Upper lobe of left lung (tissue), 6 donors: ENCODE measurements at places on chromosomes 1 and 21. TPM values are rescaled to one million over a fixed set of nuclear protein-coding genes. Genes with fewer than 3 reads are reported as not detected.
A peak's percentile ranks its signal among the peaks of the same experiment; 100 is the strongest.

GRCh38 chr1:115436596-115436995 is 98.5 kb upstream of the NGF start:
- no peaks in the 10 kb centered on the region for H3K36me3 ChIP-seq
- no peak for DNase-seq
- no peaks in the 10 kb centered on the region for H3K27me3 ChIP-seq
- H3K4me3 ChIP-seq, result no peak overlapping the region
- H3K4me1 ChIP-seq, result no peaks in the 10 kb centered on the region
- no peak overlapping the region for H3K27ac ChIP-seq

DNA sequence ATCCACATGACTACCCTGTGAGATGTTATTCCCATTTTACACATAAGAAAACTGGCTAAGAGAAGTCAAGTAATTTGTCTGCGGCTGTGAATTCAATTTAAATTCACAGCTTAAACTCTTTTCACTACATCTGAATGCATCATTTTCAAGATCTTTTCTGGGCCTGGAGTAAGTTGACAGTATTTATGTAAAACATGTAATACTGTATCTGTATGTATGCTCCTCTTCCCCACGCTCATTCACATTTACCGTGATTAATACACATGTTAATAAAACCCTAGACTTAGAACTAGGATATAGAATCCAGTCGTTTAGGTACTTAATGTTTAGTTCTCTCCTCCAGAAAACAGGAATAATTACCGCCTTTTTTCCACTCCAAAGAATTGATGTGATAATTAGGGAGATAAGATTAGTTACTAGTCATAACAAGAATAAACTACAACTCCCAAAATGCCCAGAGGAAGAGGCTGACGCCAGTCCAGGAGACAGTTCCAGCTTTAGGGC is 442 bp upstream of the PPP1R12B start:
- DNase-seq, result no peak
- no peak overlapping the region for H3K4me3 ChIP-seq
- H3K27ac ChIP-seq, result peak overlapping the region; percentile 51
- no peaks in the 10 kb centered on the region for H3K36me3 ChIP-seq
- H3K4me1 ChIP-seq, result peaks cover 14% of the 10 kb centered on the region

GRCh38 chr1:246184503-246184902 is 322.6 kb downstream of the SMYD3 start:
- H3K4me1 ChIP-seq, result no peaks in the 10 kb centered on the region
- no peak for DNase-seq

The KCNK2 gene
- 2.4 TPM for total RNA-seq
